GM12878 (cell line): ENCODE measurements at places on chromosomes 12 and 14.
A peak's percentile ranks its signal among the peaks of the same experiment; 100 is the strongest.

GRCh38 chr12:88870000-88870737 lies 289.9 kb upstream of the KITLG start:
- DNase-seq, result no peak

DNA sequence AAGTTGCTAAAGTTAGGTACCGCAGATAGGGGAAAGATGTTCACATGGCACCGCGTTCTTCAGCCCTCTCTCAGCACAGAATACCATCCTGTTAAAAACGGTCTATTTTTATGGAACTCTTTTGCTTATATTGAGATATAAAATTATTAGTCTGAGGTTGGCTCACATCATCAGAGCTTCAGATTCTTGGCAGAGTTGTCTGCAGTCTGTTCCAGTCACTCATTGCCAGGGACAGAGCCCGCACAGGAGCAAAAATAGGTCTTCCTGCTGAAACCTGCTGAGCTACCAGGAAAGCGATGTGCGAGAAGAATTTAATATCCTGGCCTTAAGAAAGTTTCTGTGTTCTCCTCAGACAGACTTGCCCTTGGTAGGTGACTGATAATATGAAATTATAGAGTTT lies 249.8 kb downstream of the VRK1 start:
- no peak for DNase-seq

- peak; percentile 19 for DNase-seq
Observed at GRCh38 chr12:104215638-104216297, at the start of gene TXNRD1. TSS of gene TXNRD1 (plus strand) at chr12:104215779. CDS start at chr12:104215803, 24 bp downstream.

DNA sequence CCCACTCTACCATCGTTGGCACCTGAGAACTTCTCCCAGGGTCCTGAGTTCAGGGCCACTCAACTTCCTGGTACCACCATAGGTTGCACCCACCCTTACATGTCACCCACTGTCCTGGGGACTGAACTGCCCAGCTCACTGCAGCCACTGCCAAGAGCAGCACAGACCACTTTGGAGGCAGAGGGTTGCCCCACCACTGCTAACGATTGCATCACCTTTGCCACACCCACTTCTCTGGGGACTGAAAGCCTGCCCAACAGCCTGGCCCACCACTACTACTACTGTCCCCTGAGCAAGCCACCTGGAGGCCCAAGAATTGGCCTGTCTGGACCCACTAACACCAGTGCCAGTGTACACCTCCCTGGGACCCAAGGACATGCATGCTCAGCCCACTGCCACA lies 27.6 kb downstream of the CACNA2D4 start:
- DNase-seq, result no peak

GRCh38 chr12:27279826-27280225 lies 35.7 kb downstream of the STK38L start:
- no peak for DNase-seq
